ENCODE measurements at places on chromosomes 5 and 9.

DNA sequence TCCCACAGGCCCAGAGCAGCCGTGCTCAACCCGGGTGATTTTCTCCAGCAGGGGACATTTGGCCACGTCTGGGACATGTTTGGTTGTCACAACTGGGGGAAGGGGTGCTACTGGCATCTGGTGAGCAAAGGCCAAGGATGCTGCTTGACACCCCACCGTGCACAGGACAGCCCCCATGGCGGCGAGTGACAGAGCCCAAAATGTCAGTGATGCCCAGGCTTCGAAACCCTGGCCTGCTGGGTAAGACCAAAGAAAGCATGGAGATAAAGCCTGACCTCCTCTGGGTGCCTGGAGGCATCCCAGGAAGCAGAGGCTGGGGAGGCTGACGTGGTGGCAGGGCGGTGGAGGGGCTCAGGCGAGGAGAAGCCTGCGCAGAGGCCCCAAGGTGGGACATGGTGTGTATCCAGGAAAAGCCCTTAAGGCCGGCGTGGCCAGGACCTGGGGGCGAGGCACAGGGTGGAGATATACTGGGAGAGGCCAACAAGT, 66.4 kb downstream of the ZNF354C start:
- DNase-seq = no peak

DNA sequence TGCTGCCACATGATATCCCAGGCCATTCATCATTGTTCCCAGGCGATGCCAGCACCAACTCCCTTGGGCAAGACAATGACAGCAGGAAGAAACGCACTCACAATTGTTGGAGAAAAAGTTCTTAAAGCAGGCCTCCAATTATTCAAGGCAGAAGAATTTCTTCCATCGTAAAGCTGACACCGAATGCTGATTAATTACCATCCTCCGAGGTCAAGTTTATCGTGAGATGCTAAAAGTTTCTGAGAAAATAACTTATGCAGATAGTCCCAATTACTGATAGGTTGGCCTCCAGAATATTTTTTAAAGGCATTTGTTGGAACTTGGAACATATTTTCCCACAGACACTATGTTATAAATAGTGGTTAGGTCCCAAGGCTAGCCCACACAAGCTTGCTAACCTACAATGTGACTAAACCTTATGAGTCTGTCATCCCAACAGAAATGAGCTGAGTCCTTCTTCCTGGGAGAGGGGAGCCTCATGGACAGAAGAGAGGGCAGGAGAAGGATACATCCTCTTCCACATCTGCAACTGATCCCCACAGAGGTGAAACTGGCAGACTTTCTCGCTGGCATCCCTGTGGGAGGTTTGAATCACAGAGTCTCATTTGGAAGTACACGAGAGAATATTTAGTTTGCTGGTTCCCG, 202.4 kb upstream of the TBC1D2 start:
- DNase-seq = no peak

DNA sequence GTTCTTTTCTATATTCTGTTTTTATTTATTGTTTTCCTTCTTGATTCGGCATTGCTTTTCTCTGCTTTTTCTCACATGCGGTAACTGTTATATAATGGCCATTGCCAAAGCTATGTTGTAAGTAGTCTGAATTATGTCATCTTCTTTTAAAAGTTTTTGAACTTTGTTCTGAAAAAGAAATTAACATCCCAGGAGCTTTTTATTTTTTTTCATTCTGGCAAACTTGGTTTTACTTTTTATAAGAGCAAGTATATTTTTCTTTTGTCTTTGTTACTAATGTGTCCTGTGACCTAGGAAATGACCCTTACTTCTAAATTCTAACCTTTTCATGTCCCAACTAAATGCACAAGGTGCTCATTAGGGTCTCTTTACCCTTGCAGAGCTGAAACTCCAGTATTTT, 26.7 kb upstream of the IZUMO3 start:
- DNase-seq = no peak

DNA sequence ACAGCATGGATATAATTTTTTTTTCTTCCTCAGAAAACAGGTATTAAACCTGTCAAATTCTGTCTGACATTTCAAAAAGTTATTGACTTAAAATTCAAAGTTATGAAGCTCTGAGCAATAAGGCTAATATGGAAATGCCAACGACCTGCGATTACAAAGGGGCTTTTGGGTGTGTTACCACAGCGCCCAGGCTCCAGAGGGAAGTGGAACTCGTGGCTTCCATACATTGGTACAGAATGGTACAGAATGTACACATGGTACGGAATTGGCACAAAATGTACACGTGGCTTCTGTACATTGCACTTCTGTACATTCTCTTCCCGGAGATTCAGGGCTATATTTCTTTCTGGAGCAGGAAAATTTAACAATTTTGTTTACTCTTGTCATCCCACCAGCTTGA, 225.1 kb upstream of the TBCA start:
- no peak for DNase-seq

- DNase-seq = no peak
Measured at GRCh38 chr5:112306956-112307355, 112.1 kb downstream of the EPB41L4A start.

DNA sequence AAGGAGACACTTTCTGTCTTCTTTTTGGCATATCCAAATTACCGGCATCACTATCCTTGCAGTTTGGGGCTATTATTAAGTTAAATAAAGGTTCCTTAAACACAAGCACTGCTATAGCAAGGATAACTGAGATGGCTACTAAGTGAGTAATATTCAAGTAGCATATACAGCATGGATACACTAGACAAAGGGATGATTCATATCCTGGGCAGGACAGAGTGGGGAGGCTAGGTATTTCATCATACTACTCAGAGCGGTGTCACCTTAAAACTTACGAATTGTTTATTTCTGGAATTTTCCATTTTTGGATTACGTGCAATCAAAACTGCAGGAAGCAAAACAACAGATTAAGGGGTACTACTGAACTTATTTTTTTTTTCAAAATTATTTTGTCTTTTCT, 54.1 kb downstream of the FER start:
- no peak for DNase-seq

GRCh38 chr5:159227452-159227851, 18.1 kb upstream of the RNF145 start:
- DNase-seq = no peak

GRCh38 chr5:164345853-164346252, 840.4 kb downstream of the MAT2B start:
- DNase-seq = no peak

GRCh38 chr9:69476797-69477196, 151.8 kb downstream of the ENTREP1 start:
- DNase-seq = no peak

- no peak for DNase-seq
Measured at GRCh38 chr5:95217351-95217750, 67.5 kb downstream of the MCTP1 start.
